ENCODE measurements at places on chromosomes 2 and 18.

DNA sequence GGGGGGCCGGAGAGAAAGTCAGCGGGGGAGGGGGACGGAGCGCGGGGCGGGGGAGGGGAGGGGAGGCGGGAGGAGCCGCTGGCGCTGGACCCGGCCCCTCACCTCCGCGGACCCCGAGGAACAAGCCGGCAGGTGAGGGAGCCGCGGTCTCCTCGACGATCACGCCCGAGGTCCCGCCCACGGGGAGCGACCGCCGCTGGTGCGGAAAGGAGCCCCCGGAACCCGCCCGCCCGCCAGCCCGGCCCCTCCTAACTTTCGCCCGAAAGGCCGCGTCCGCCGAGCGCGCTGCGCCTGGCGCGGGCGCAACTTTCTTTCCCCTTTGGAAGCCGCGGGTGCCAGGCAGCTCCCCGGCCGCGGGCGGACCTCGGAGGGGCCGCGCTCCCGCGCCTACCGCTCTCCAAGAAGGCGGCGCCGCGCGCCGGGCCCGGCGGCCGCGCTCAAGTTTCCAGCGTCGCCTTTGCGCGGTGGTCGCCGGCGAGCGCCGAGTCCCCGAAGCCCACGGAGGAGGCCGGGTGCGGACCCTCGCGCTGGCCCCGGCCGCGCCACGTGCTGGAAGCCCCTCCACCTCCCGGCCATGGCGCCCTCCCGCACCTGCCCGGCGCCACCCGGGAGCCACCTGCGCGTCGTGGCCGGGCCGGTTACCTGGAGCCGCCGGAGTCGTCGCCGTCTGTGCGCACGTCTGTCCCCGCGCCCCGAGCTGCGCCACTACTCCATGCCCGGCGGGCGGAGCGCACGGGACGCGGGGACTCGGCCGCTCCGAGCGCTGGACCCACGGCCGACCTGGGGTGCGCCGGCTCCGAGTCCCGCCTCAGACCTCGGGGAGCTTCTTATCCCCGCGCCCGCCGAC is at the start of gene ALKAL2:
Gene ALKAL2, minus strand, starts transcription at position 181 of the 847 bp plus-strand sequence. CDS start 256 bp downstream, outside the sequence.
- no peak for DNase-seq

- DNase-seq, result no peak
Observed at GRCh38 chr18:67621049-67621713, 104.7 kb upstream of the DSEL start.

DNA sequence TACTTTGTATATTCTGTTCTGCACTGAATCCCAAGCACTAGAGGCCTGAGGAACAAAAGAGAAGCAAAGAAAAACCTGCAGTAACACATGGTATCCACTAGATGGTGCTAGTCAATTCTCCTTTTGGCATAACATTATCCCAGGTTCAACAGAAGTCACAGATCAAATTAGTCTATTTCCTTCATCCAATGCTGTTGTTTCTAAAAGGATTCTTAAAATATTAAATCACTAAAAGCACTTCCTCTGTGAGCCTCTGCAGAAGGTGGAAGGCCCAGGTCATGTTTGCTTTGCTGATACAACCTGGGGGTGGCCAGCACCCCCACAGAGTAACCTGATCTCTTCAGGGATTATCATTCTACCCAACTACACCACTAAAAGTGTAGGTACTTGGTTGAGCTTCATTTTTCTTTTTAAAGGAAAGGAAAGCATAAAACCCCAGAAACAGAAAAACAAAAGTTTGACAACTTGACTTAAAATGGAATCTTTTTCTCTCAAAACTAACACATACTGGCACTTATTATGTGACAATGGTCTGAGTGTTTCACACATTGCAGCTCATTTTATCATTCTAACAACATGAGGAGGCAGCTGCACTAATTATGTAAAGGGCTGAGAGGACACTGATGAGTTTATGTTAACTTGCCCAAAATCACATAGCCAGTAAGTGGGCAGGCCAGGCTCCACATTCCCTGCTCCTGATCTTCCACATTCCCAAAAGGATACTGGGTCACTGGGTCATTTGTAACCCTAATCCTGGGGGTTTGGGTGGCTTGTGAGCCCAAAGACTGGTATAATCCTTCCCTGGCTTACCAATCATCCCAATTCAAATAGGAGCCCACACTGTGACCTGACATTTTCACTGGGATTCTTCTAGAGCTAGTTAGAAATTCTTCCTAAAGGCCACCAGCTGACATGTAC is 66.8 kb upstream of the DNER start:
- no peak for DNase-seq

DNA sequence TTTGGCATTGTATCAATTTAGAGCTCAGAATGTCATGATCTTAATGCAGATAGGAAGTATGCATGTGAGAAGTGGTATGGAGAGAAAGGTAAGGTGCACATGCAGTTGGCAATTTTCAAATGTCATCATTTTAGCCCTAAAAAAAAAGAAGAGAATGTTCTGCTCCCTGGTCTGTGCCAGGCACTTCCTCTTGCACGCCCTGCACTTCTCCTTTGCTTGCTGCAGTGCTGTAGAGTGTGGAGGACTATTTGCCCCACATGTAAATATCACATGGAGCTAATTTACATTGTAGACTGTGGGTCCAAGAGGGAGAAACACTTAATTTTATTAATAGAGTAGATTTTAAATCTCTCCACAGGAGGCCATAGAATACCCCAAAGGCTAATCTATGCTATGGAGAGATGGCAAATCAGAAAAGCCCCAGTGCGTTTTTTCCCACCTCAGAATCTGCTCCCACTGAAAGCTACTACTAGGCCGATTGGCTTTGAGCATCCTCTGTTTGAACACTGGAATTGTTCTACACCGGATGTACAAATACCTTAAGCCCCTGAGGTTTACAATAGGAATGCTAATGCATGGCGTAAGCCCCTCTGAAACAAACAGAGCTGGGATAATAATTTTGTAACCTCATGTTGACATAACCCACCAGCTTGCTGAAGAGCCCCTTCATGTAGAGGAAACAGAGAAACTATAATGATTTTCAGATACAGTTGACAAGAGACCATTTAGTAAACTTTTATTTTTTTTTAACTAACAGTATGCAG is 137.2 kb upstream of the KLHL14 start:
- DNase-seq, result no peak

DNA sequence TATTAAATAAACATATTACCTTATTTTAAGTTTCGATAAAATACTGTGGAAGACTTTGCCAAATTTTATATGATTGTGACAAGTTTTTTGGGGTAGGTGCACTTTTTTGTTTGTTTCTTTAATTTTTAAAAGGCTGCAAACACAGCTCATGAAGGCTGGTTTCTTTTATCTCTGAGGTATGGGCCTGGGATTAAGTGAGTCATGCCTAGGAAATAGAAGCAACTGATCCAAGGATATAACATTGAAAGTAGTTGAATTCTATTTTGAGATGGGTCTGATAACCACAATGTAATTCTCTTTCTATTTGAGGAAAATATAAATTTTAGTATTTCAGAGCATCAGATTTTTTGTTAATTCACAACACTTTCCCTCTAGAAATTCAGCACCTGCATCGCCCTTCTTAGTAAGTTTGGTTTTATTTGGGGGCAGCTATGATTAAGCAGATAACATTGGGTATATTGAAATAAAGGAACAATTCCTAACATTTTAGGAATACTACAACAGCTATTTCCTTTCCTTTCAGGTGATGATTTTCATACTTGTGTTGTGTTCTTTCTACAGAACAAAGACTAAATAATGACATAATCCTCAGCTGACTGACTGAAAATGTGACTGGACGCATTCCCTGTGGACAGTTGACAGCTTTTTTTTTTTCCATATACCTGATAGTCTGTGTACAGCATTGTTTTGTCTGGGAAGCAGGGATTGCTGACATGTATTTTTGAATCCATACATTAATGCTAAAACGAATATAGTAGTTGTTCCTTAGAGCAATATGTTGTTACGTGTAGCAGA is 16.8 kb downstream of the RBM45 start:
- no peak for DNase-seq

DNA sequence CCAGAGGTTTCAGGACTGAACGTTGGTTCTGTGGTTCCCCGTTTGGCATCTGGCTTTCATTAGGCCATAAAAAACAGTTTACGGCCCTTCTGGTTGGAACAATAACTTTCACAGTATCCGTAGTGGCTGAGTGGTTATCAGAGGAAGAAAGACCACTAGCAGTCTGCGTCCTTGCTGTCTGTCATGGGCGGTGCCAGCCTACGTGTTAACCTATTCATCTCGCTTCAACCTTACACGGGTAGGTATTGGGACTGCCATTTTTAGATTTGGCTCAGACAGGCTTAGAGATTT is 42.6 kb upstream of the ROCK2 start:
- DNase-seq, result no peak

DNA sequence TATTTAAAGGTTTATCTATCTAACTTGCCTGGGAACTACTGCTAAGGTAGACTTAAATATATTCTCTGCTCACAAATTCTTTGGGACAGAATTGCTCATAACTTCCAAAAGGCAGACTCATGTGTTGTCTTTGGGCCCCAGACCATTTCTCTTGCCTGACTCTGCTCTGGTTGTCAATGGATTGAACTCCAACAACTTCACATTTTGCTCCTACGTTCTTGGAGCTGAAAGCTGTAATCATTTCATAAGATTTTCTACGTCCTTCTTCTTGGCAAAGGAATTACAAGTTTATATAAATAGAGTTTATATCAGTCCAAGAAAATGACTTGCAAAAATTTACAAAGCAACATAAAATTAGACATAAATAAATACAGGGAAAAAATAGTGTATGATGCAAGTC is 32.9 kb upstream of the PPM1B start:
- no peak for DNase-seq

GRCh38 chr18:47997338-47997780 is 66.9 kb upstream of the SMAD2 start:
- no peak for DNase-seq

- no peak for DNase-seq
Observed at GRCh38 chr2:231393149-231394131, 2.1 kb upstream of the B3GNT7 start.

DNA sequence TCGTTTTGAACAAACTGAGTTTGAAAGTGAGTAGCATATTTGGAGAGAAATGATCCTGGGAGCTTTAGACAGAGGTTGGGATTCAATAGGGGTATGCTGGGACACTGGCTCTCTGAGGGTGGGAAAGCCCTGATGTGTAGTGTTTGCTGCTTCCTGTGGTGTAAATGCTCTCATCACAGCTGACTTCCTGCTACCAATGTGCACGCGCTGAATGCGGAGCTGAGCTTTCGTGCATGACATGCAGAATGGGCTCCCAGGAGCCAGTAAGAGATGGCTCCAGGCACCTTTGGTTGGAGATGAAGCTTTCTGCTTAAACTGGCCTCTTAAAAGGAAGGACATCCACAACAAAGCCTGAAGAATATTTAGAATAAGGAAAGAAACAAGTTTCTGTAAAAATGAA is 224.1 kb upstream of the CCDC150 start:
- DNase-seq, result no peak

DNA sequence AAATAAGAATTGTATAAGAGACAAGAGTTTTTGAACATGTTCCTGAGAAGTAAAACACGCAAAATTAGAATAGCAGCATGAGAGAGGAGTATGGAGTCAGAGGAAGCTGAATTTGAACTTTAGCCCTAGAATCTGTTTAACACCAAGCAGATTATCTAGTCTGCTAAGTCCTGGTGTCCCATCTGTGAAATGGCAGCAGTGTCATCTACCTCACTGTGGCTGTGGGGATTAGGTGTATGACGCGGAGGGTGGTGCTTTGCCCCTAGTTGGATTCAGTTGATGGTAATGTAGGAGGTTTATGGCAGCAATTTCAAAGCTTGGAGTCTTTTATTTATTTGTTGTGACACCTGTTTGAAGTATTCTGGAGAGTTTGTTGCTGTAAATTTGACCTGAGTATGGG is 79.2 kb downstream of the ZNF532 start:
- no peak for DNase-seq

- DNase-seq, result no peak
Observed at GRCh38 chr2:230650585-230651137, 62.0 kb upstream of the CAB39 start.

DNA sequence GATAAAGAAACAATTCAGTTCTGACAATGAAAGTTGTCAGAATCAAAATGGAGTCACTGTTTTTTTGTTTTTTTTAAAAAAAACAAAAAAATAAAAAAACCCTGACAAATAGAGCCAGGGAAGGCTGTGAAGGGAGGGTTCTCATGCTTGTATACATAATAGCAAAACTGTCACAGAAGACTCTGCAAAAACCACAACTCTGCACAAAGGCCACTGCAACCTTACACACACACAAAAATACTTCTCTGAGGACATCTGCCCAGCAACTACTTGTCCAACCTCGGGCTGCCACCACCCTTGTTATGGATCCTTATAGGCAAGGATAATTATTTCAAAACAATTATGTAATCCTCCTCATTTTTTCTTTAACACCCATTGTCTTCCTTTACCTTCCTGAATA is 41.9 kb upstream of the C2orf66 start:
- no peak for DNase-seq

DNA sequence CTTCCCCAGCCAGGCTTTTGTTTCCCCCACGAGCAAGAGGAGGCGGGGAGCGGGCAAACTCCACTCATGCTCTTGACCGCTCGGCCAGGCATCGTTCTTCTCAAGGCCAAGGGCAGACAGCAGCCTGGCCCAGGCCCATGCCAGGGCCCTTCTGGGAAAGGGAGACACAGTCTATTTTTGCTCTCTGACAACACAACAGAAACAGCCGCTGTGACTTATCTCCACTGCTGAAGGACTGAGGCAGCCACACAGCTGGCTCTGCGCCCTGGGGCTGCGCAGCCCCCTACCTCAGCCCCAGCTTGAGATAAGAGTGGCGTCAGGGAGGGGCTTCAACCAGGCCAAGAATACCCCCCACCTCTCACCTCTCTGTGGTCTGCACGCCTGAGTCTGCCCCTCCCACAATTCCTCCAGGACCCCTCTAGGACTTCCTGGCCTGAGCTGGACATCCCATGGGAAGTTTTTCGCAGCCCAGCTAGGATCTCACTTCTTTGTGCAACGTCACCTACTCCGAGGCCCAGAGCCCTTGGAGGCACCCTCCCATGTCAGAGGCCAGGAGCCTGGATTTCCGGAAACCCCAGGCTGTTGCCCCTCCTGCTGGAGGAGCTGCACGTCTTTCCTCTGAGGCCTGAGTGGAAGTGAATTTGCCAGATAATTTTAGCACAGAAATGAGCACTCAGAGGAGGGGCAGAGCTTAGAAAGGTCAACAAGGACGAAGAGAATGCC is 118.9 kb upstream of the OTOS start:
- no peak for DNase-seq

DNA sequence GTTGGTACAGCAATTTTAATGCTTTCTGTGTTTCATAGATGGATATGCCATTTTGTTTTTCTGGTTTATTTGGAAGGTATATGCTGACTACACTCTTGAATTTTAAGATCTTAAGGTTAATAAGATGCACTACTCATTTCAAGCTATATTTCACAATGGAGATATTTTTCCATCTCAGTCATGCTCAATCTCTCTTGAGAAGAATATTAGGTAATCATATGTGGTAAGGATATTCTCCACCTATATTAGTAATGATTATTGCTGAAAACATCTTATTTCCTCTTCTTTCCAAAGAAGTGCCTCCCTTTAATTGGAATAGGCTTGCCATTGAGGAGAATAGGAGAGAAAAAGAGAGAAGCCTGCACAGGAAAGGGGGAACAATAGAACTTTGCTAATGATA is 40.1 kb downstream of the EPB41L3 start:
- DNase-seq, result no peak

Data from urinary bladder (tissue), 4 donors.